ENCODE measurements at places on chromosomes 3 and 15. TPM values are rescaled to one million over a fixed set of nuclear protein-coding genes. Genes with fewer than 3 reads are reported as not detected.

PLA2G4D gene
- total RNA-seq: not detected

STX19 gene
- not detected for total RNA-seq

IQCF5 gene
- not detected for total RNA-seq

LRRC3B gene
- total RNA-seq: 44.5 TPM

FSTL1 gene
- total RNA-seq: 55.1 TPM

SEMA7A gene
- 25.8 TPM for total RNA-seq

SLC2A2 gene
- not detected for total RNA-seq

PRR23A gene
- not detected for total RNA-seq

CAMK2N2 gene
- total RNA-seq: 3.0 TPM

CEMIP gene
- total RNA-seq: 3.9 TPM

GOLGA8S gene
- under 0.01 TPM for total RNA-seq

SLC33A1 gene
- total RNA-seq: 26.6 TPM

CP gene
- total RNA-seq: 0.98 TPM

CCDC39 gene
- total RNA-seq: 0.49 TPM

TERC gene
- total RNA-seq: 55.3 TPM

CILP gene
- 0.25 TPM for total RNA-seq

C3orf70 gene
- total RNA-seq: 27.5 TPM

STAC gene
- 3.9 TPM for total RNA-seq

PPP2R3A gene
- 29.7 TPM for total RNA-seq

HHATL gene
- not detected for total RNA-seq

SH2D7 gene
- total RNA-seq: not detected

MESP2 gene
- total RNA-seq: not detected

CNTN4 gene
- 70.6 TPM for total RNA-seq

PROK2 gene
- 0.98 TPM for total RNA-seq

GP5 gene
- total RNA-seq: under 0.01 TPM

IFT122 gene
- total RNA-seq: 21.4 TPM

CCR3 gene
- not detected for total RNA-seq

CCDC33 gene
- total RNA-seq: 0.25 TPM

SAMMSON gene
- total RNA-seq: not detected

DGKG gene
- total RNA-seq: 3.7 TPM

DUOXA2 gene
- total RNA-seq: not detected

All from temporal lobe (tissue), 4 donors.